ENCODE measurements at places on chromosomes 12 and 14.
A peak's percentile ranks its signal among the peaks of the same experiment; 100 is the strongest.

DNA sequence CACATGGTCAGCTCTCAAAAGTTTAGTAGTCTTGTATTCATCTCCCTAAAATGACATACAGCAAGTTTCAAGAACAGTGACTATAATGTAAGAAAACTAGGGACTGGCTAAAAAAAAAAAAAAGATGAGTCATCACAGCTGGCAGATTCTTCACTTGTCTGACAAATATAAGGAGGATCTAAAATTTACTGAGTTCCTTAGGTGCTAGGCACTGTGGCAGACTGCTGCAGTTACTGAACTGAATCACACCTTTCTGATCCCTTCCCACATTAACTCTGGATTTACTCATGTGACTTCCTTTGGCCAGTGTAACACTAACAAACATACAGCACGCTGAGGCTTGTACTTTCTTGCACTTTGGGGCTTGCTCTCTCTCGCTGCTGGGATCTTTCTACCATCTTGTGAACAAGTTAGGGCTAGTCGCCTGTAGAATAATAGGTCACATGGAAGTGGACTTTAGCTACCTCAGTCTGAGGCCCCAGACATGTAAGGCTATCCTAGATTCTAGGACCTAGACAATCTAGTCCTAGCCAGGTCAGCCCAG lies 32.1 kb downstream of the BAZ1A start:
- DNase-seq = no peak

- DNase-seq = peak; percentile 90
Measured at GRCh38 chr12:132904718-132905328, 17.4 kb upstream of the CHFR start.

- DNase-seq = no peak
Measured at GRCh38 chr12:30826276-30826675, 71.5 kb upstream of the CAPRIN2 start.

DNA sequence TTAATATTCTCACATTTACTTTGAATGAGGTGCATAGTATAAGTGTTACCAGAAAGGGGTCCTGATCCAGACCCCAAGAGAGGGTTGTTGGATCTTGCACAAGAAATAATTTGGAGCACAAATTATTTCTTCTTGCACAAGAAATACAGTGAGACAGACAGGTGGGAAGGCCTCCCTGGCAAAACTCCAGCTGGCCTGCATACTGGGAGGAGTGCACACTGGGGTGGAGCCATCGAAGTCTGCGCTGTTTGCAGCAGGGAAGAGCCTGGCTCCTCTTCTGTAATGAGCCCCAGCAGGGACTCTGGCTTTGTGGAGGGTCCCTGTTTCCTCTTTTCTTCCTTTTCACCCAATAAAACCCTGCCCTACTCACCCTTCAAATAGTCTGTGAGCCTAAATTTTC lies 141.6 kb downstream of the GLT1D1 start:
- DNase-seq = no peak
